ENCODE measurements at places on chromosomes 4 and X. TPM values are rescaled to one million over a fixed set of nuclear protein-coding genes. Genes with fewer than 3 reads are reported as not detected.

HGFAC gene
- 0.18 TPM for total RNA-seq

FAM241A gene
- 12.2 TPM for total RNA-seq

PALLD gene
- 1.5 TPM for total RNA-seq

CSAG1 gene
- total RNA-seq: not detected

SPP1 gene
- total RNA-seq: not detected

PRDM8 gene
- total RNA-seq: 0.33 TPM

SOX3 gene
- not detected for total RNA-seq

NAP1L3 gene
- total RNA-seq: 0.11 TPM

IRAK1 gene
- total RNA-seq: 98.0 TPM

SMPX gene
- not detected for total RNA-seq

RBMX gene
- total RNA-seq: 220 TPM

XG gene
- total RNA-seq: 0.60 TPM

All from pulmonary artery endothelial cell (primary cell).